NCI-H1436 (cell line): ENCODE measurements at places on chromosomes 11 and 22.

GRCh38 chr11:118536726-118537125 lies 5.7 kb downstream of the TMEM25 start:
- DNase-seq: no peak

DNA sequence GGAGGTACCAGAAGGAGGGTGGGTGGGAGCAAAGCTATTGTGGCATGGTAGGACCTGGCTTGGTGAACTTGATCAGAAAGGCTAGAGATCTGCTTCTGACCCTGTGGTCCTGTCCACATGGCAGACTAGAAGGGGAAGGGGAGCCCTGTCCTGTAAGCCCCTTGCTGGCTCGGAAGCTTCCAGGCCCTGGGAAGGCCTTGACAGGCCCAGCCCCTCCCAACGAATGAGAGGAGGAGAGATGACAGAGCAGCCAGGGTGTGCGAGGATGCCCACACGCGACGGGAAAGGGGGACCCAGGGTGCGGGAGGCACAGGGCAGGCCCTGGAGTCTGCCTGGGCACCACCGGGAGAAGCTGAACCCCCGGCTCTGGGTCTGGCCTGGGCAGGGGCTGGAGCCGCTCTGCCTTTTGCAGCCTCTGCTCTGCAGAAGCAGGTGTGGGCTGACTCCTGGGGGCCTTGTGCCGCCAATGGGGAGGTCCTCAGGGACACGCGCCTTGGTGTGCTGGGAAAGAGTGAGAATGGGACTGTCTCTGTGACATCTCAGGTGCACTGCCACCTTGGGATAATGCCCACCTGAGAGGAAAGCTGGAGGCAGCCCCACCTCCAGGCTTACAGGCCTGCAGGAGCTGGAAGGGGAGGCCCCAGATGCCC lies 1447.5 kb downstream of the BRD1 start:
- DNase-seq: no peak

DNA sequence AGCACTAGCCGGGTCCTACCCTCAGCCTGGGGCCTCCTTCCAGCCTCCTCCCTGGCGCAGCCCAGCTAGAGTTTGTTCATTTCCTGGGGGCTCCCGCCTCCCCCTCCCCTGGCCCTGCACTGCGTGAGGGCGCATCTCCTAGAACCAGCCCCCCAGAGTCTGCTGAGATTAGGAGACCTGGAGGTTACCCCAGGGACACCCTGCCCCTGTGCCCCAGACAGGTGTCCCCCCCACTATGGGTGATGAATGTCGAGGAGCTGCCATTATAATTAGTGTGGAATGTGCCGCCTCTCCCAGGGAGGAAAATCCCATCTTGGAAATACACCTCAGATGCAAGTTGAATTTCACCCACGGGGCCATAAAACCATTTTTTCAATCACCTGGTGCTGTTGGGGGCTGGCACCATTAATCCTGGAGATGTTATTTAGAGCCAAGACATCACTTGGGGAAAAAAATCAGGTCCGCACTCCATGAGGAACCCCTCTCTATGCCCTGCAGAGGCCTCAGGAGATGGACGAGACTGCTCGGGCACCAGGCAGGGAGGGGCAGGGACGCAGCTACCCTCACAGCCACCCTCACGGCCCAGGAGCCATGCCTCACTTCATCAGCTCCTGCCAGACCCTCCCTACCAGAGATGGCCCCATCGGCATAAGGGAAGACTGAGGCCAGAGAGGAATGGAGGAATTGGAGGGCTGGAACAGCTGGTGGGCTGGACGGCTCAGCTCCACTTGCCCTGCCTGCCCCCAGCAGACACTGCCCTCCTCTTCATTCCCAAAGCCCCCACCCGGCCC lies 197.5 kb downstream of the IGLL1 start:
- no peak for DNase-seq

DNA sequence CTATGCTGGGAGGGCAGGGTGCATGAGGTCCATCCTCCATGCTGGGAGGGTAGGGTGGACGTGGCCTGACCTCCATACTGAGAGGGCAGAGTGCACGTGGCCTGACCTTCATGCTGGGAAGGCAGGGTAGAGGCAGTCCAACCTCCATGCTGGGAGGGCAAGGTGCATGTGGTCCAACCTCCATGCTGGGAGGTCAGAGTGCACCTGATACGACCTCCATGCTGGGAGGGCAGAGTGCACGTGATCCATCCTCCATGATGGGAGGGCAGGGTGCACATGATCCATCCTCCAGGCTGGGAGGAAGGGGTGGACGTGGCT lies 622.2 kb downstream of the BRD1 start:
- DNase-seq: no peak

- no peak for DNase-seq
Measured at GRCh38 chr11:117826832-117827231, 2.3 kb upstream of the FXYD2 start.

DNA sequence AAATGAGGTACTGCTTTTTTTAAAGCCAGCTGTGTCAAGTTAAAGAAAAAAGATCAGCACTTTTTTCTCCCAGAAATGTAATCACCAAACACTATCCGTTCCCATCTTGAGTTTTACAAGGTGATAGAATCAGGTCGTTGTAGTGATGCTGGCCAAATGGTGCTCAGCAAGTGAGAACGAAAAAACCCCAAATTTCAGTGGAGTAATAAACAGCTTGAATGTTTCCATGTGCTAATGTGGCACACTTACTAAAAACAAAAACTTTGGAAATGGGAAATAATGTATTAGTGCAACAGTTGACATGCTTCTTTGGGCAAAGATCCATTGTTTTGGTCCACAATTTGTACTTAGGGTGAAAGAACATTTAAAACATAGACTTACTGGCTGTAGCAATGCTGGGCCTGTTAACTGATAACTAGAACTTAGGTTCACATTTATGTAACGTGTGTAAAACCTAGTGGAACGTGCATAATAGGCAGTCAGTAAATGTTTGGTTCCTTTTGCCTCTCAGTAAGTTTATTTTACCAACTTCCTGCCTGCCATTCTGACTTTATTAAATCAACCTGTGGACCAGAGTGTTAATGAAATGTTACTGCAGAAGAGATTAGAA lies 15.4 kb upstream of the GDPD4 start:
- DNase-seq: no peak

DNA sequence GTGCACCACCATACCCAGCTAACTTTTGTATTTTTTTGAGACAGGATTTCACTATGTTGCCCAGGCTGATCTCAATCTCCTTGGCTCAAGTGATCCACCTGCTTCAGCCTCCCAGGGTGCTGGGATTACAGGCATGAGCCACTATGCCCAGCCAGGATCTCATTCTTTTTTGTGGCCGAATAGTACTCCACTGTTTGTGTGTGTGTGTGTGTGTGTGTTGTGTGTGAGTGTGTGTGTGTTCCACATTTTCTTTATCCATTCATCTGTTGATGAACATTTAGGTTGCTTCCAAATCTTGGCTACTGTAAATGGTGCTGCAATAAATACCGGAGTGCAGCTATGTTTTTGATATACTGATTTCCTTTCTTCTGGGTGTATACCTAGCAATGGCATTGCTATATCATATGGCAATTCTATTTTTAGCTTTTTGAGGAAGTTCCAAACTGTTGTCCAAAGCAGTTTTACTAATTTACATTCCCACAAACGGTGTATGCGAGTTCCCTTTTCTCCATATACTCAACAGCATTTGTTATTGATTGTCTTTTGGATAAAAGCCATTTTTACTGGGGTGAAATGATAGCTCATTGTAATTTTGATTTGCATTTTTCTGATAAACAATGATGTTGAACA lies 105.4 kb downstream of the TTC28 start:
- no peak for DNase-seq

- DNase-seq: no peak
Measured at GRCh38 chr11:977830-978720, 52.4 kb downstream of the AP2A2 start.

DNA sequence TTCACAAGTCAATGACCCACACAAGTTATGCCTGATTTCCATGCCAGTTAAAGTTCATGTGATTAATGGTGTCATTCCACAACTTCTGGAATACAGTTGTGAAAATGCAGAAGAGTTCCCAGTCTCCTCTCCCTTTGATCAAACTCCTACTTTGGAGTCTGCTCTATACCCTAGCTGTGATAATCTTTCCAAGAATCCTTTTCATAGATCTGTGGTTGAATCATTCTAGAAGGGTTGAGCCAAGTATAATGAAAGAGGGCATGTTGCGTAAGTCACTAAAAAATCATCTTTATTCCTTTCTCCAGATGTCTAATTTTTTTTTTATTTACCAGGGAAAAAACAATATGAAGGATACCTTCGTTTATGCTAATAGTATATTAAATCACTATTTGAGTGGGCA lies 89.7 kb upstream of the CARD18 start:
- no peak for DNase-seq

DNA sequence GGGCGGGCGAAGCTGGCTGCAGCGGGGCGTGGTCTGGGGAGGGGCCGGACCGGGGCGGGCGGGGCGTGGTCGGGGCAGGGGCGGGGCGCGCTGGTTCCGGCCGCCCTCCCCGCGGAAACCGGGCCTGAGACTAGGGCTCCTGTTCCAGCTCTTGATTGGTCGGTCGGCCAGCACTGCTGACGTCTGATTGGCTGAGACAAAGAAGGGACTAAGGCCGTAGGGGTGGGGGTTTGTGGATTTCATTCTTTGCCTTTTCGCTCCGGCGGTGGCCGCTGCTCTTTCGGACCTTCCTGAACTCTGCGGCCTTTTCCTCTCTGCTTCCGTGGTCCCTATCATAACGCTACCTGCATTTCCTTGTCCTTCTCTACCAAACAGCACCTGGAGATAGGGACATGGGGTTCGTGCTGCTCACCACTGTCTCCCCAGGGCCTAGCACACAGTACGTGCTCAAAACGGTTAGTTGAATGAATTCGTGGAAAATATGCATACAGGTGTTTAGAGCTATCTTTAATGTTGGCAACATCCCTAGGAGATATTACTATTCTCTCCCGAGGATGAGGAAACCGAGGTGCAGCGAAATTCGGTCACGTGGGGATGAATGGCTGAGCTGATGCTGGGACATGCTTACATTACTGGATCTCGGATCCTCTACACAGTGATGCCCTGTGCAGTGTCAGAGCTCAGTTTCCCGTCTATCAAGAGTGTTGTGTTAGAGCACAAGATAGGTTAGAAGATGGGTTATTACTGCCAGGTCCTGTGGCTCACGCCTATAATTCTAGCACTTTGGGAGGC lies 62.8 kb downstream of the NFAM1 start:
- peak; percentile 92 for DNase-seq

DNA sequence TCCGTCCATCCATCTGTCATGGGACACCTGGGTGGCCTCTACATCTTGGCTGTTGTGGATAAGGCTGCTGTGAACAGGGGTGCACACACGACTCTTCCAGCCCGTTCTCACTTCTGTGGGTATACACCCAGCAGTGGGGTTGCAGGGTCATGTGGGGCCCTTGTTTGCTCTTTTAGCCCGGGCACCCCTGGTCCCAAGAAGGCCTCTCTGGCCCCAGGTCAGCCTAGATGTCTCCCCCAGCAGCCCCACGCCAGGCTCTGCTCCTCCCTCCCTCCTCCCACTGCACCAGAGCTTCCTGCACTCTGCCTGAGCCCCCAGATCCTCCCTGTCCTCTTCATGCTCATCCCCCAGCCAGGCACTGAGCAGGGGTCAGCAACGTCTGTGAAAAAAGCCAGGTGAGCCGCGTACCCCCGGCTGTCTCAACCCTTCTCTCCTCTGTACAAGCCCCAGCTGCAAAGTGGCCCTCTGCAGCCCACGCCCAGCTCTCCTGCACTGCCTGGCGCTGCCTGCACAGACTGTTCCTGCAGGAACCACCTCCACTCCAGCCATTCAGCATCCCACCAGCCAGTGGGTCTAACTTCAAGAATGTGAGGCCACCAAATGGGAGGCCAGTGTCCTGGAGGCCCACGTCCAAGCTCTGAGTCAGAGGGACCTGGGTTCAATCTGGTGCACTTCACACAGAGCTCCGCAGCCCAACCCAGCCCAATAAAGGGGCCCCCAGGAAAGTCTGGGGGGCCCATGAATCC lies 1508.9 kb downstream of the BRD1 start:
- DNase-seq: no peak

- no peak for DNase-seq
Measured at GRCh38 chr22:36423461-36424404, 36.0 kb upstream of the MYH9 start.

- DNase-seq: no peak
Measured at GRCh38 chr22:44586351-44586990, 88.4 kb upstream of the RTL6 start.

GRCh38 chr22:28105413-28105812 lies 186.4 kb upstream of the PITPNB start:
- DNase-seq: peak; percentile 80

DNA sequence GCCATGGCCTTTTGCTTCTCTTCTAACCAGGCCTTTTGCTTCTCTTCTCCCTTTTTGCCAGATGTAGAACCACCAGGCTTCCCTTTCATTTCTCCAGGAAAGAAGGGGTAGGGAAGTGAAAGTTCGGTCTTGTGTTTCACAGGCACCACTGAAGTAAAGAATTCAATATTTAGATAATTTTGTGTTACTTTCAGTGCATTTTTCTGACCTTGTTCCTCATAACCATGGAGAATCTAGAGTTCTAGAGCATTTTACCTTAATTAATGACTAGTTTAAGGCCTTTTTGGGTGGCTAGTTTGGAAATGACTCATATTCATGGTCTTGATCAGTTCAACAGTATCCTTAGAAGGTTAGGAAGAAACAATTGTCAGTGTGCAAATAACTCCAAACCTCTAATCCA lies 22.7 kb downstream of the GRAMD1B start:
- DNase-seq: no peak

- peak; percentile 78 for DNase-seq
Measured at GRCh38 chr11:8229299-8230177, 34.1 kb downstream of the LMO1 start.

GRCh38 chr11:3982431-3982830 lies 112.2 kb upstream of the RRM1 start:
- no peak for DNase-seq

GRCh38 chr22:38973289-38974169 lies 8.6 kb upstream of the APOBEC3B start:
- peak; percentile 56 for DNase-seq

DNA sequence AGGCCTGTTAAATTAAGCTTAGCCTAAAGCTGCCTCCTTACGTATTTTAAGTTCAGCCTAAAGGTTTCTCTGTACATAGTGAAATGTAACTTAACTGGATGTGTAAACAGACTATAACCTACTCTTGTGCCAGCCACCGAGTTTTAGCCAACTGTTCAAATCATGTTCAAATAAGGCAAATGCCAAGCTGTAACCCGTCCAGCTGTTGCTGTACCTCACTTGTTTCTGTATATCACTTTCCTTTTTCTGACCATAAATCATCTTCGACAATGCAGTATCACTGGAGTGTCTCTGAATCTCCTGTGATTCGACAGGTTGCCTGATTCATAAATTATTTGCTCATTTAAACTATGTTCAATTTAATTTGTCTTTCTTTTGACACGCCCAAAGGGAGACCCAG lies 4.0 kb upstream of the PLAAT5 start:
- no peak for DNase-seq

DNA sequence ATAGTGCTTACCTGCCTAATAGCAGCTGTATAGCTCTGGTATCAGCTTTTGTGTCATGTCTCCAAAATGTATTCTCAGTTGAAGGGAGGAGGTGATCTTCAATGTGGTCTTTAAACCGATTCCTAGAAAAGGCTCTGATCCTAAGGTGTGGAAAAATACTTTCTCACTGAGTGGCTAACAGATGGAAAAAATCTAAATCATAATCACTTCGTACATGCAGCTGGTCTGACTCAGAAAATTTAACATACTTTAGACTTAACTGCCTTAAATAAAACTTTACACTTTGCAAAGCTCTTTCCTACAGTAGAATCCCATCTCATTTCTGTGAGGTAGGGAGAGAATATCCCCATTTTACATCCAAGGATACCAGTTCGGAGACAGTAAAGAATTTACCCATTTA lies 38.0 kb downstream of the C2CD3 start:
- DNase-seq: no peak

GRCh38 chr11:80773919-80774318 lies 1333.1 kb upstream of the TENM4 start:
- no peak for DNase-seq
